ENCODE measurements at places on chromosomes 4 and X.
A peak's percentile ranks its signal among the peaks of the same experiment; 100 is the strongest.

DNA sequence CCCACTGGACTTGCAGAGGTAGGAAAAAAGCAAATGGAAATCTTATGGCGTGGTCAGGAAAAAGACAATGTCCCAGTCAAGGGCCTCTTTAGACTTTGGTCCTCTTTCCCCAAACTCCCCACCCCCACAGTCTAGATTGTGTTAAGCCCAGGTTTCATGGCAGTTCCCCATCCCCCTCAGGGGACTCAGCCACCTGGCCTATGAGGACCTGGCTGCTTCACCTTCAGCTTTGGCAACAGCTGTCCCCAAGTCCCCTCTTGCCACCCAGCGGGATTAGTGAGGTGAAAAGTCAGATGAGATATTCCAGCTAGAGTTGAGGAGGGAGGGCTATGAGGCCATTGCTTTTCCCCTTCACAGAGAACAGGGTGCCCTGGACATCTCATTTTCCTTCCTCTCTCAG lies 457 bp downstream of the RIPPLY1 start:
- DNase-seq: no peak

DNA sequence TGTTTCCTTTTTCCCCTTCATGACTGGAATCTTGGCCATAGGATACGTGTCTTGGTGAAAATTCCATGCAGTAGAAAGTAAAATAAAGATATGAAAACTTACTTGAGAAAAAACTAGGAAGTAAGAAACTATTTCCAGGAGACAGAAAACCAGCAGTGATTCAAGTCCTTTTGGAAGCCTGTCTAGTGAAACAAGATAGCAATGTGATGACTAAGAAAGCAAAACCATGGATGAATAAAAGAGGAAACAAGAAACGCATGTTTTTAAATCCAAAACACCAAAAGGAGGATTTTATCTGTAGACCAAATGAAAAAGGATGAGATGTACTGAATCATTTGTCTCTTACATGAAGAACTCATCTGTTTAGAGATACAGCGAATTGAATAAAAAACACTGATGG lies 1430.0 kb downstream of the ARAP2 start:
- no peak for DNase-seq

DNA sequence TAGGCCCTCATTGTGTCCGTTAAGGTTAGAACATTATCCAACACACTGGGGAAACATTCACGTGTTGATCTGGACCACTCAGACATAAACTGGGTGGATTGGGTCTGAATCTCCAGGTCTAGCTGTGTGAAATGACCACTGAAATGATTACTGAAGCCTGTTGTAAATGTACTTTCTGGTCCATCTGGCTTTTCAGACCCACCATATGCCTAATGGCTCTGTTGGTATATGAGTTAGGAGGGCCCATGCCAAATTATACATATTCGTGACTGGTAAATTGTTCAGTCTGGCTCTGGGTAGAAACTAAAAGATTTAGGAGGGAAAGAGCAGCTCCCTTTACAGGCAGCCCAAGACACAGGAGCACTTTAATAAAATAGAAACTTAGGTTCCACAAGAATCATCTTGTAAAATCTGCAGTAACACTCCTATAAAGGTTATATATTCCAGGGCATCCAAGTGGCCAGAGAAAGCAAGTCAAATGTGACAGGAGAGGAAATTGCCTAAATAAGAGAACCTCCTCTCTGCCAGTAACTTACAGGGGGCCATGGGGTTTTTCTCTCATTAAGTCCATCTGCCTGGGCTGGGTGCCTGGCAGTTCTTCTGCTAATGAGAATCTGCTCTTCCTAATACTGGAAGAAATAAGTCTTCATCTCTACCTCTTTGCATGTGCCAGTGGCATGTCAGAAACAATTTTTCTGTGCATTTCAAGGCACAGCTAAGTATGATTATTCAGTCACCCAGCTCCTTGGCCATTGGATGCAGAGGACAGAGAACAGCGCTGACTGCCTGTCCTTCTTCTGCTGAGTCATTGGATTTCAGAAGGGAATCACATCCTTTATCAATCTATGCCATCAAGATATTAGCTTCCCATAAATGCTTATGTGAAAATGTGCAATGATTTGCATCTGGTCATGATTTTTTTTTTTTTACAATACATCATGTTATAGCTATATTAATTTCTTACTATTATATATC lies 112.6 kb downstream of the GLRA2 start:
- DNase-seq: no peak

GRCh38 chr4:143538979-143539669 lies 25.6 kb downstream of the SMARCA5 start:
- no peak for DNase-seq

DNA sequence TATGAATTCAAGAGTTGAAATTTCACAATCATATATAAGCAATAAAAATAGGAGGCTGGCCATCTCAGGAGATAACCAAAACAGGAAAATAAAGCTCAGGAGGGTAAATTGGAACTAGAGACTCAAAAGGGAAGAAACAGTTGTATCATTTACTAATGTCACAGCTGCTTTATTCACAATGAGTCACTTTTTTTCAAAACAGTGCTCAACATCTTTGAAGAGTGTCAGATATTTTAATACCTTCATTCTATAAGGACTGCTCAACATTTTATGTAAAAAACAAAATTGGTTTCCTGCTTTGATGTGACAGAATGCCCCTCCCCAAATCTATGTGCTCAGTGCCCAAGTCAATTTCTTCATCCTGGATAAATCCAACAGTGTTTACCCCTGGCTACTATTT lies 97.7 kb downstream of the DDX60 start:
- DNase-seq: no peak

DNA sequence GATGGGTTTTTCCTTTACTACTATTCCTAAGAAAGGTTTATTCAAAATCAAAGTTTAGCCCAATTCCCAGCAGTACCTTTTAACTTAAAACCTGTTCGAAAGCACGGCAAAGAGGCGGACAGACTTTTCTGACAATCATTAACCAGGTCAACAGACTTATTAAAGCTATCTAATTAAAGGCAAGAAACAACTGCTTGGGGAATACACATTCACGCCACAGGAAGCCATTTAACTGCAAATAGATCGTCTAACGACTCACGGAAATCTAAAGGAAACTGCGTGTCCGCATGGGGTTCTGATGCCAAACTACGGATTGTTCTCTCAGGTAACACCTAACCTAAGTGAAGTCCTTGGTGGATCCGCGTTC lies 663 bp upstream of the USP53 start:
- no peak for DNase-seq

- DNase-seq: no peak
Measured at GRCh38 chr4:77434299-77435092, 171.1 kb upstream of the CXCL13 start.

- peak; percentile 34 for DNase-seq
Measured at GRCh38 chr4:41661442-41662076, 87.0 kb downstream of the PHOX2B start.

- DNase-seq: no peak
Measured at GRCh38 chr4:154998284-154998683, 210.2 kb upstream of the NPY2R start.

- DNase-seq: no peak
Measured at GRCh38 chr4:71201057-71201456, 137.8 kb upstream of the SLC4A4 start.

GRCh38 chr4:11495291-11495690 lies 66.6 kb upstream of the HS3ST1 start:
- no peak for DNase-seq

DNA sequence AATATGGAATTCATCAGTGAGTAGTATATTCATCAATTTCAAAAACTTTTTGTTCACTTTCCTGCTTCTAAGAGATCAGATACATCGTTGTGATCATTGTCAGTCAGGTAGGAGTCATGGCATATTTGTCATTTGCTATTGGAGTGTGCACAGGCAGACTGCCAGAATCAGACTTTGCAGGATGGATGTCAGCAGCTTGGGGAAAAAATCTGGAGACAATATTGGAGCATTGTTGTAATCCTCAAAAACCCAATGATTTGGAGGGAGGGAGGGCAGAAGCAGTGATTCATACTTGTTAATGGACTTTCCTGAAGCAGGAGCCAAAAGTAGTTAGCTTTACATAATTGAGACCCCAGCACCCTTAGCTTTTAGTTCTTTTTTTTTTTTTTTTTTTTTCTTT lies 59.6 kb upstream of the DRP2 start:
- DNase-seq: no peak

- DNase-seq: no peak
Measured at GRCh38 chrX:152405561-152405960, 45.6 kb downstream of the GABRA3 start.

DNA sequence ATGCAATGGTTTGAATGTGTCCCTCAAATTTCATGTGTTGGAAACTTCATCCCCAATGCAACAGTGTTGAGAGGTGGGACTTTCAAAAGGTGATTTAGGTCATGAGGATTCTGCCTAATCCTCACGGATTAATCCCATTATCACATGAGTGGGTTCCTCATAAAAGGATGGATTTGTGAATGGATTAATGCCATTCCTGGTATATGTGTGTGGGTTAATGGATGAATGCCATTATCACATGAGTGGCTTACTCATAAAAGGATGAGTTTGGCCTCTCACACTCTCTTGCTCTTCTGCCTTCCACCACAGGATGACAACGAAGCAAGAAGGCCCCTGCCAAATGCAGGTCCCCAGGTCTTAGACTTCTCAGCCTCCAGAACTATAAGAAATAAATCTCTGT lies 30.5 kb upstream of the NEUROG2 start:
- no peak for DNase-seq

DNA sequence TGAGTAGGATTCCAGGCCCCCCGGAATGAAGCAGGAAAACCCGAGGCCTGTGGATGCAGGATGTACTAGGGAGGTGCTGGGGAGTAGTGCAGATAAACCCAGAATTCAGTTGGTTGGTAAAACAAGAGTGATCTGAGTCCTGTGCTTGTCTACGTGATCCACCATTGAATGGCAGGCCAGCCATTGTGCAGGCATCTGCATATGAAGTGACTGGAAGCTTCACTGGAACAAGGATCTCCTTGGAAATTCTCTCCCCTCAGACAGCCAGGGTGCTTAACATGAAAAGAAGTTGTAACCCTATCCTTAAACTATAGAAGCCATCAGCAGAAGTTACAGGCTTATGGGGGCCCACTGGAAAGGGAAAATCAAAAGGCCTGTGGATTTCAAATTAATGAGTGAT lies 656 bp upstream of the GSPT2 start:
- no peak for DNase-seq

GRCh38 chrX:28693101-28693500 lies 105.9 kb downstream of the IL1RAPL1 start:
- no peak for DNase-seq

DNA sequence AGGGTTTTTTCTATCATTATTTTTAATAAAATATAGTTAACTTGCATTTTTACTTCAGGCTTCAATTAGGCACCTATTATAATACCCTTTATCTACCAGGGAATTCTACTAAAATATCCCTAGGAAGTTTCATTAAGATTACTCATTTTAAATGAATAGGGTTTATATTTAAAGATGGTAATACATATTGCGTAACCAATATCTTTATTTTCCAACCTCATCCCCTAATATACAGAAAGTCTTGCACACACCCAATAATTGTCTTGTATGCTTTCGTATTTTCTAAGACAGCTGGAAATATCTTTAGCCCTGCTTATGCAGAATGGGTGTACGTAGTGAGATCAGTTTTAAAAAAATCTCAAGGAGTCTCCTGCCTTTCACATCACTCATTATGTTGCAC lies 1186.8 kb downstream of the TECRL start:
- no peak for DNase-seq

- DNase-seq: no peak
Measured at GRCh38 chrX:87236830-87237440, 280.7 kb upstream of the KLHL4 start.

- peak; percentile 1 for DNase-seq
Measured at GRCh38 chrX:55908661-55909212, 191.2 kb downstream of the RRAGB start.

GRCh38 chrX:84893897-84894296 lies 109.8 kb upstream of the APOOL start:
- DNase-seq: no peak

DNA sequence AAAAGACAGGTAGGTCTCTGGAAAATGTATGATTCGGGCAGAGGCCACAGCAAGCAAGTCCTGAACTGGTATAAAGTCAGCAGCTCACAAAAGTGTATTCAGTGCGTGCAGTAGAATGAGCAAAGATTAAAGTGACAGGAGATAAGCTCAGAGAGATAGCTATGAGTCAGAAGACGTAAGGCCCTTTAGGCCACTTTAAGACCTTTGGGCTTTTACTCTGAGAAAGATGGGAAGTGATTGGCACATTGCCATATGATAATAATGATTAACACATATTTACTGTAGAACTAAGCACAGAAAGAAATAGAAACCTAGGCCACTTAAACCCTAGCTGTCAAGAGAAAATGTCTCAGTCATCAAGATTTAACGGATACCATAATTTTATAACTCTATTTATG lies 51.7 kb downstream of the TBCK start:
- no peak for DNase-seq

GRCh38 chr4:120616-121015 lies 3.7 kb upstream of the ZNF718 start:
- DNase-seq: no peak

- DNase-seq: no peak
Measured at GRCh38 chr4:129371065-129371464, 275.1 kb downstream of the C4orf33 start.

- DNase-seq: peak; percentile 53
Measured at GRCh38 chr4:15702941-15703403, at the start of gene BST1. Gene BST1 (plus strand): TSS chr4:15703065. CDS start chr4:15703145, 80 bp downstream.

DNA sequence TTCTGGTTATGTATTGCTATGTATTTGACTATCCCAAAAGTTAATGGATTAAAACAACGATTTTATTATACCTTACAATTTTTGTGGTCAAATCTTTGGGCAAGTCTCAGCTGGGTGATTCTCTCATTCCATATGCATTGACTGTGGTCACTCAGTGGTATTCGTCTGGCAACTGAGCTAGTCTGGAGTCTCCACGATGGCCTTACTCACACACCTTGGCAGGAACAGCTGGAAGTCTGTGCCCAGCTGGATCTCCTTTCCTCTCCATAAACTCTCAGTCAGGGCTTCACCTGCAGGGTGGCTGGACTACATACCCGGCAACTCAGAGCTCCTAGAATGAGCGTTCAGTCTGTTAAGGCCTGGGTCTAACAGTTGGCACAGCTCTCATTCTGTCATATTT lies 141.1 kb upstream of the WDFY3 start:
- no peak for DNase-seq

- DNase-seq: no peak
Measured at GRCh38 chr4:40686081-40686913, 56.6 kb upstream of the RBM47 start.
